Stimulated activated CD4-positive, alpha-beta T cell treated with anti-CD3 and anti-CD28 coated beads, Interleukin-4, amount 100 ng/mL, for 24 hours (primary cell): ENCODE measurements at places on chromosomes 3 and 15.

- no peak for DNase-seq
Measured at GRCh38 chr3:77407441-77407840, 367.5 kb downstream of the ROBO2 start.

GRCh38 chr3:159620281-159620680, 368.4 kb upstream of the IL12A start:
- no peak for DNase-seq

- DNase-seq, result no peak
Measured at GRCh38 chr3:14563946-14564539, 23.9 kb upstream of the GRIP2 start.

DNA sequence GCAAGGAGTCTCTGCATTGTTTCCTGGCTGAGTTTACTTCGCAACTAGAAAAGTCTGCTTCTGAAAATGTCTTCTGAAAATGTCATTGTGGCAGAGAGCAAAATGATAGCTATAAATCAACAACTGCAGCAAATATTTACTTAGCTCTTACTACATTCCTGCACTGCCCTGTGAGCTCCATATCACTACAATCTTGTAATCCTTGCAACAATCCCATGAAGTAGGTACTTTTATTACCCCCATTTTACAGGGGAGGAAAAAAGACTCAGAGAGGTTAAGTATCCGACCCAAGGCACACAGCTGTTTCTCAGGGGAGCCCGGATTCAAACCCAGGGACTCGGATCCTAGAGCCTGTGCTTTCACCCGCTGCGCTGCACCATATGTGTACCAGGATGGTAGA, 34.2 kb upstream of the SPTBN5 start:
- no peak for DNase-seq
